Activated T-helper 1 cell treated with anti-CD3 and anti-CD28 coated beads, Interleukin-12 subunit alpha, Interleukin-12 subunit beta, Interleukin-2, Interleukin-4 antibody, amounts not matched to agents 30 ng/mL and 10 ng/mL and 1 ng/mL, durations not matched to agents 14 hours and 24 hours and 36 hours (primary cell): ENCODE measurements at places on chromosomes 5 and 9. TPM values are rescaled to one million over a fixed set of nuclear protein-coding genes. Genes with fewer than 3 reads are reported as not detected.

The OBP2B gene
- not detected in 2 replicates for total RNA-seq

The CDH9 gene
- total RNA-seq = not detected in 2 replicates

The QRFP gene
- total RNA-seq = not detected in 2 replicates

The FAM163B gene
- total RNA-seq = not detected in 2 replicates

The PAEP gene
- not detected in 2 replicates for total RNA-seq

The EFNA5 gene
- total RNA-seq = not detected in 2 replicates

The YTHDC2 gene
- total RNA-seq = 26.0 and 27.5 TPM in 2 replicates

The ANKRD34B gene
- not detected in 2 replicates for total RNA-seq

The LECT2 gene
- total RNA-seq = not detected in 2 replicates

The C9orf153 gene
- total RNA-seq = 0.34 TPM in 1 of 2 replicates, not detected in the other
